T-helper 2 cell treated with Interferon-gamma antibody and Interleukin-4, amounts not matched to agents 100 ng/mL and 5 ng/mL, for 36 hours (primary cell): ENCODE measurements at places on chromosomes 11 and 22. TPM values are rescaled to one million over a fixed set of nuclear protein-coding genes. Genes with fewer than 3 reads are reported as not detected.

NELL1 gene
- not detected in 2 replicates for total RNA-seq

OR51B4 gene
- not detected in 2 replicates for total RNA-seq

PVALB gene
- not detected in 2 replicates for total RNA-seq

ZP1 gene
- 0.61 and 0.66 TPM in 2 replicates for total RNA-seq

FOXRED2 gene
- total RNA-seq: 15.8 and 17.4 TPM in 2 replicates

FGF3 gene
- total RNA-seq: not detected in 2 replicates

OR4A16 gene
- total RNA-seq: not detected in 2 replicates

PKP3 gene
- total RNA-seq: not detected in 2 replicates

TBX10 gene
- not detected in 2 replicates for total RNA-seq

MS4A2 gene
- total RNA-seq: not detected in 2 replicates

OR2AG1 gene
- total RNA-seq: not detected in 2 replicates

ELFN2 gene
- 0.07 and 0.20 TPM in 2 replicates for total RNA-seq

PELI3 gene
- total RNA-seq: 8.3 and 8.8 TPM in 2 replicates

GRIA4 gene
- total RNA-seq: not detected in 2 replicates

B3GAT3 gene
- 65.4 and 69.3 TPM in 2 replicates for total RNA-seq

CLDN5 gene
- total RNA-seq: 0.16 and 0.30 TPM in 2 replicates

CTSF gene
- 0.77 and 1.4 TPM in 2 replicates for total RNA-seq

LDHAL6A gene
- total RNA-seq: 0.11 TPM in 1 of 2 replicates, not detected in the other

ST14 gene
- not detected in 2 replicates for total RNA-seq

CNTN5 gene
- total RNA-seq: not detected in 2 replicates

SMIM35 gene
- 3.9 TPM in 2 replicates for total RNA-seq

MGAT3 gene
- total RNA-seq: 1.5 and 2.1 TPM in 2 replicates
